ENCODE measurements at places on chromosomes 4 and X.

DNA sequence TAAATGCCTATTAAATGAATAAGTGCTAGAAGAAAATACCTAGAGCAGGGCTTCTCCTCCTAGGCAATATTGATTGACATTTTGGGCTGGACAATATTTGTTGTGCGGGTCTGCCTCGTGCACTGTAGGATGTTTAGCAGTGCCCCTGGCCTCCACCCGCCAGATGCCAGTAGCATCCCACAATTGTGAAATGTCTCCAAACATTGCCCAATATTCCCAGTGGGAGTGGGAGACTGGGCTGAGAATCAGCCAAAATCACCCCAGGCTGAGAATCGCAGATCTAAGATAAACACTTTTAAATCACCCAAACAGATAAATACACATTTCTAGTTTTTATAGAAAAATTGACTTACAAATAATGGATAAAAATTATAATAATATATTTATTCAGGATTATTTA is 916.2 kb upstream of the LCORL start:
- DNase-seq = no peak

DNA sequence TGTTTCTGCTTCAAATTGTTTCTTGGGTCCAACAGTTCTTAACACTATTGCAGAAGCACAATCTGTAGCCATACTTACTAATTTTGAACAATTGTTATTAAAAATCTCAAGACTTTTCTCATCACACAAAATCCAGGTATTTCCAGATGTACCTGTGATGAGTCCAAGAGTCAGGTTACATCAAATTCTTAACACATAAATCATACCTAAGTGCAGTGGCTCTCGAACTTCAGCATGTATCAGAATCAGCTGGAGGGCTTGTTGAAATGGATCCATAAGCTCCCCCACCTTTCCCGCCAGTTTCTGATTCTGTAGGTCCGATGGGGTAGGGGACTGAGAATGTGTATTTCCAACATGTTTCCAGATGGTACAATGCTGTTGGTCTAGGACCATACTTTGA is 10.6 kb downstream of the FAM120C start:
- no peak for DNase-seq

- DNase-seq = no peak
These were observed 3.5 kb upstream of the TAB3 start for GRCh38 chrX:30892591-30892990.

- no peak for DNase-seq
These were observed 10.3 kb downstream of the WDR44 start for GRCh38 chrX:118356154-118356701.

DNA sequence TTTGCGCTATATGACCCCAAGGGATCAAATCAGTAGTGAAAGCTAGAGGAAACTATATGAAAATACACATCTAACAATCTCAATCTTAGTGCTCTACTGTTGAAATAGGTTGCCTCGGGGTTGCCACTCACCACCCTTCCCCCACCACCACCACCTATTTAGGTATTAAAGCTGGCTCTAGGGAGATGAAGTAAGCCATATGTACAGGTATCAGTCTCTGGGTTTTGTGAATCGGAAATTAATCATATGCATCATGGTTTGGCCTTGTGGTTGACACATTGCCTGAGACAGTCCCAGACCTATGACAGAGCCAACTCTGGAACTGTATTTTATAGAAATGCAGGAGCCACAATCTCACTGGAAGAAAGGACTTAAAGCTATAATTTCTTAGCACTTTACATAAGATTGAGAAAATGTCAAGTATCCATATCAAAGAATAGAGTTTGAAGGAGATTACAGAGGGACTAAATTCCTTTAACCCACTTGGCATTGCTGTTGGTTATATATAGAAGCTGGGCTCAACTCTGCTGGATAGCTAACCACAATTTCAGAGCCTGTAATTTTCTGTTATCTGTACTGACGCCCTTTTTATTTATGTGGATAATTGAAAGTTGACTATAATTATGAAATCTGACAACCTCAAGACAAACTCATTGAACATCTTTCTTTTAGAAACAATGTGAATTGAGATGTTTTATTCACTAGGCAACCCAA is 26.7 kb upstream of the BMP2K start:
- no peak for DNase-seq
